ENCODE measurements at places on chromosomes 16 and 17. TPM values are rescaled to one million over a fixed set of nuclear protein-coding genes. Genes with fewer than 3 reads are reported as not detected.
A peak's percentile ranks its signal among the peaks of the same experiment; 100 is the strongest.

- no peak for DNase-seq
Measured at GRCh38 chr17:72906306-72906705, 186.2 kb downstream of the SLC39A11 start.

KCNJ12 gene
- total RNA-seq, result 0.07 TPM

- no peak for DNase-seq
Measured at GRCh38 chr16:86591270-86591669, 12.9 kb downstream of the FOXL1 start.

UMOD gene
- not detected for total RNA-seq

- peak; percentile 54 for DNase-seq
Measured at GRCh38 chr17:76252040-76252954, 12.0 kb upstream of the RNF157 start.

- no peak for DNase-seq
Measured at GRCh38 chr16:54446639-54447038, 160.1 kb upstream of the IRX3 start.

GRCh38 chr17:70323269-70323668 lies 153.9 kb downstream of the KCNJ2 start:
- no peak for DNase-seq

GRCh38 chr17:38464723-38465390 lies 36.6 kb downstream of the ARHGAP23 start:
- DNase-seq, result no peak

- no peak for DNase-seq
Measured at GRCh38 chr17:51046046-51046445, 74.6 kb downstream of the SPAG9 start.

LHX1 gene
- total RNA-seq, result not detected

GRCh38 chr17:34639706-34640425 lies 60.5 kb downstream of the TMEM132E start:
- no peak for DNase-seq

- DNase-seq, result no peak
Measured at GRCh38 chr17:51493206-51493605, 232.9 kb downstream of the UTP18 start.

ADAM11 gene
- 2.3 TPM for total RNA-seq

CASKIN1 gene
- 6.6 TPM for total RNA-seq

DNA sequence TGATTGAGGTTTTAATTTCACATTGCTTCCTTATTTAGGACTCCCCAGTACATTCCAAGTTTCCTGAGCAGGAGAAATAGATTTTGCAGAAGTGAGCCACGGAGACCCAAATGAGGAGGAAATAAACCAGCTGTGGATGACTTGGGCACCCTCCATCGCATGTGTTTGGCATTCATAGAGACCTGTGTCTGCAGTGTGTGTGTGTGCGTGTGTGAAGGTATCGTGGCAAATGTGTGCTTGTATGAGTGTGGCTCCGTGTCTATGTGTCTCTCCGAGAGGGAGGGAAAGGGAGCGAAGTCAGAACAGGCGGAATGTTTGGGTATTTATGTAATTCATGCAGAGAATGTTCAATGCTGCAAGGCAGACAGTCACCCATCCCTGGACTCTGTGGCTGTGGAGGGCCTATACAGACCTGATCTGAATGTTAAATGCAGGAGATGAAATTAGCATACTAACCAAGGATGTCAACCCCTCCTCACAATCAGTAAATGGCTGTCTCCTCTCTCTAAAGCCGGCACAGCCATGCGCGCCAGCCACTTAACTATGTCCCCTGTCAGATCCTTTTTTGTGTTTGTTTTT lies 186.0 kb upstream of the ZFHX3 start:
- DNase-seq, result no peak

- DNase-seq, result no peak
Measured at GRCh38 chr17:2933606-2934005, 129.8 kb downstream of the OR1D5 start.

- DNase-seq, result no peak
Measured at GRCh38 chr17:12768255-12768654, 21.0 kb upstream of the ARHGAP44 start.

- DNase-seq, result no peak
Measured at GRCh38 chr17:68433911-68434508, 23.3 kb downstream of the WIPI1 start.

GRCh38 chr16:31693733-31694132 lies 166.0 kb downstream of the AHSP start:
- DNase-seq, result no peak

CLDN6 gene
- 9.0 TPM for total RNA-seq

GRCh38 chr17:28402224-28402630 lies 3.8 kb downstream of the SLC46A1 start:
- peak; percentile 35 for DNase-seq

- DNase-seq, result no peak
Measured at GRCh38 chr16:78538919-78539318, 439.5 kb downstream of the WWOX start.

- DNase-seq, result no peak
Measured at GRCh38 chr16:75579281-75579834, 13.2 kb downstream of the GABARAPL2 start.

DNA sequence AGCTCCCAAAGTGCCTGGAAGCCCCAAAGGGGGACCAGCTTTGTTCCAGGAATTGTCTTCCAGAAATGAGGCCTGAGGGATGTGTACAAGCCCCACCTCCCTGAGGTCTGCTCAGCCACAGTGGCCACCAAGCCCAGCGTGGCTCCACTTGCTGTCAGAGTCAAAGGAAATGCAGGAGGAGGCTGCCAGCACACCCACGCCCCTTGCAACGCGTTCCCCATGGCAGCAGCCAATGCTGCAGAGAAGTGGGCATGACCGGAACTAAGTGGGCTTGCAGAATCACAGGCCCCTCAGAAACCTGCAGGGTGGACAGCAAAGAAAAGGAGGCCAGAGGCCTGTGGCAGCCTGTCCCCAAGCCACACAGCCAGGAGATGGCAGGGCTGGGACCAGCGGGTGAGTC lies 320.8 kb downstream of the FOXL1 start:
- DNase-seq, result no peak

- no peak for DNase-seq
Measured at GRCh38 chr16:24180451-24180850, 75.7 kb upstream of the CACNG3 start.

GRCh38 chr17:80948976-80949450 lies 42.6 kb upstream of the CHMP6 start:
- DNase-seq, result no peak

- DNase-seq, result no peak
Measured at GRCh38 chr16:56352351-56353053, 72.8 kb downstream of the AMFR start.

MC1R gene
- total RNA-seq, result 6.5 TPM

DNA sequence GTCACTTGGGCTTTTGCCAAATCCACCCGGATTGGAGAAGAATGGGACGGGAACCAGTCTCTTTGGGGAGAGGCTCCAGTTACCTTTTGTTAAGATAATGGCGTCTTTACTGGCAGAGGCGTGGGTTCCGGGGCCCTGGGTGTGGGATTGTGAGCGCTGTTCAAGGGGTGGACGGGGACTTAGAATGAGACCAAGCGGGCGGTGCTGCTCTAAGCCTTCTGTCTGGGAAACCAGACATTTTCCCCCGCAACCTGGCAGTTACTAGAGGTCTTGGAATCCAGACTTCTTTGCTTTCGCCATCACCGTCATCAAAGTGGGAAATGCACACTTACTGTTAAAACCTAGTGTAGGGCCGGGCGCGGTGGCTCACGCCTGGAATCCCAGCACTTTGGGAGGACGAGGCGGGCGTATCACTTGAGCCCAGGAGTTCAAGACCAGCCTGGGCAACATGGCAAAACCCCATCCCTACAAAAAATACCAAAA lies 706 bp downstream of the TEN1 start:
- DNase-seq, result no peak

Measured in Caco-2 (cell line).